ENCODE measurements at places on chromosomes 1 and 21.

- peaks cover 27% of the 10 kb centered on the region for H3K36me3 ChIP-seq
- no peaks in the 10 kb centered on the region for H3K27me3 ChIP-seq
- DNase-seq, result peak; percentile 74
- H3K4me3 ChIP-seq, result no peak overlapping the region
Observed at GRCh38 chr21:29005696-29006095, 13.0 kb upstream of the LTN1 start.

DNA sequence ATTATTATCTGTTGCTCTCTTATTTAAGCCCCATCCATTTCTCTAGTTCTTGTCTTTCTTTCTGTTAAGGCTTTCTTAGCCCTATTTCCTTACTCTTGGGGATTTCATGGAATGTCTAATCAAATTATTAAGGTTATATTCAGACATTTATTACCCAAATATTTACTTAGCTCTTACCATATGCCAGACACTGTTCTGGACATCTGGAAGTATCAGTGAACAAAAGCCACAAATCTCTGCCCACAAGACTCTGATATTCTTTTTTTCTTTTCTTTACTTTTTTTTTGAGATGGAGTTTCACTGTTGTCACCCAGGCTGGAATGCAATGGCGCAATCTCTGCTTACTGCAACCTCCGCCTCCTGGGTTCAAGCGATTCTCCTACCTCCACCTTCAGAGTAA lies 74.3 kb upstream of the NBL1 start:
- H3K4me3 ChIP-seq, result no peak overlapping the region
- H3K27me3 ChIP-seq, result no peaks in the 10 kb centered on the region
- H3K27ac ChIP-seq, result no peak overlapping the region
- DNase-seq, result no peak
- H3K36me3 ChIP-seq, result no peaks in the 10 kb centered on the region

- no peak overlapping the region for H3K4me3 ChIP-seq
- peaks cover 5% of the 10 kb centered on the region for H3K4me1 ChIP-seq
- no peak overlapping the region for H3K27ac ChIP-seq
- no peak for DNase-seq
- H3K27me3 ChIP-seq, result peaks cover 68% of the 10 kb centered on the region
Observed at GRCh38 chr1:34918977-34919561, 10.4 kb downstream of the DLGAP3 start.

GRCh38 chr1:156970017-156970416 lies 49.6 kb downstream of the LRRC71 start:
- H3K4me3 ChIP-seq, result no peak overlapping the region
- DNase-seq, result no peak
- H3K4me1 ChIP-seq, result no peaks in the 10 kb centered on the region
- no peaks in the 10 kb centered on the region for H3K27me3 ChIP-seq

- DNase-seq, result no peak
- H3K27me3 ChIP-seq, result no peaks in the 10 kb centered on the region
- no peak overlapping the region for H3K4me3 ChIP-seq
Observed at GRCh38 chr1:78113156-78113916, 67.6 kb downstream of the GIPC2 start.

DNA sequence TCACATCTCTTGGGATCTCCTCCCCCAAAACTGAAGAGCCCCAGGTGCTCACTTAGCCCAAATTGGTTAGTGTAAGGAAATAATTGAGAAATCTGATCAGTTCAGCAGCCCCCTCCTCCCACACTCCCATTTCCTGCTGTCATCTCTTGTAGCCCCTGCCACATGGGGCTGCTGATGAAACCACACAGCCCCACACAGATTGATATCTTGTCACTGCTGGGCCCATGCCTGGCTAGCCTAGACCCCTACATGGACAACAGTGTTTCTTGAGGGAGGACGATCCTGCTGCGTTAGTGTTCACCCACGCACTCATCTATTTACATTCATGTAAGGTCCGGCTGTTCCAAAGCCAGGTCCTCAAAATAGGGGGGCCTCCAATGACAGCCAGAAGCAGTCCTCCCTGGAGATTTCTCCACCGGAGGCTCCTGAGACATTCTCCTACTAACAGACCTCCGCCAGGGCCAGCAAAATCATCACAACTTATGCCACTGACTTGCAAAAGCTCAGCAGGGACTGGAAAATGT lies 23.9 kb upstream of the RXRG start:
- H3K36me3 ChIP-seq, result no peaks in the 10 kb centered on the region
- H3K4me1 ChIP-seq, result no peaks in the 10 kb centered on the region
- no peak overlapping the region for H3K4me3 ChIP-seq
- H3K27me3 ChIP-seq, result no peaks in the 10 kb centered on the region

DNA sequence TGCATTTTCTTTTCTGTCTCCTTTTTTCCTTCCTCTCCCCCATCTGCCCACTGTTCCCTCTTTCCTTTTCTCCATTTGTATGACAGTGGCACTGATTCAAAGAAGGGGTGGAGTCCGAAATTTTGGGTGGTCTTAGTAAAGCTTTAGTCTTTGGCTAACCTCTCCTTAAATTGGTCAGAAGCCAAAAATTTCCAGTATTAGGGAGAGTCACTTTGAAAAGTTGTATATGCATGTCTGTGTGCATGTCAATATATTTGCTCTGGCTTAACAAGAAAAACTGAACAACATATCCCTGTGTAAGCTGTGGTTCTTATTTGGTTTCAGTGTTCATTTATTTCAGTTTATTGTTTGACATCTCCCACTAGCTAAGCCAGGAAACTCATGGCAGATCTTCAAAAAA lies 314.8 kb upstream of the CXADR start:
- H3K4me3 ChIP-seq, result no peak overlapping the region
- H3K27me3 ChIP-seq, result no peaks in the 10 kb centered on the region
- H3K36me3 ChIP-seq, result no peaks in the 10 kb centered on the region
- no peak for DNase-seq

GRCh38 chr21:40041446-40041845 lies 174.2 kb downstream of the PCP4 start:
- no peak overlapping the region for H3K4me3 ChIP-seq
- no peak for DNase-seq
- no peaks in the 10 kb centered on the region for H3K27me3 ChIP-seq
- H3K27ac ChIP-seq, result no peak overlapping the region

DNA sequence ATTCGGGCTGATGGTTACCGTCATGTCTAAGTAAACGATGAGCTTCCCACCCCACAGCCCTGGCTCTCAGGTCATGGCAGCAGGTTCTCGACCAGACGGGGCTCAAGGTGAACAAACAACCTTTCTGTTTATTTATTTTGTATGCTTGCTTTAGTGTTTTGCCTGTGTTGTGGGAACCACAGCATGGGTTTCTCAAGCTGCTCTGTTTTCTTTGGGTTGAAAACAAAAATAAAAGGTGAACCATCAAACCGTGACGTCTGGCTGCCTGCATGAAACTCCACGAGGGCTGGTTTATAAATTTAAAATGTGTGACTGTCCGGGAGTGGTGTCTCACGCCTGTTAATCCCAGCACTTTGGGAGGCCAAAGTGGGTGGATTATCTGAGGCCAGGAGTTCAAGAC lies 28.0 kb downstream of the TMEM51 start:
- no peak overlapping the region for H3K27ac ChIP-seq
- H3K36me3 ChIP-seq, result no peaks in the 10 kb centered on the region
- H3K4me1 ChIP-seq, result peaks cover 27% of the 10 kb centered on the region
- H3K27me3 ChIP-seq, result no peaks in the 10 kb centered on the region
- DNase-seq, result no peak

DNA sequence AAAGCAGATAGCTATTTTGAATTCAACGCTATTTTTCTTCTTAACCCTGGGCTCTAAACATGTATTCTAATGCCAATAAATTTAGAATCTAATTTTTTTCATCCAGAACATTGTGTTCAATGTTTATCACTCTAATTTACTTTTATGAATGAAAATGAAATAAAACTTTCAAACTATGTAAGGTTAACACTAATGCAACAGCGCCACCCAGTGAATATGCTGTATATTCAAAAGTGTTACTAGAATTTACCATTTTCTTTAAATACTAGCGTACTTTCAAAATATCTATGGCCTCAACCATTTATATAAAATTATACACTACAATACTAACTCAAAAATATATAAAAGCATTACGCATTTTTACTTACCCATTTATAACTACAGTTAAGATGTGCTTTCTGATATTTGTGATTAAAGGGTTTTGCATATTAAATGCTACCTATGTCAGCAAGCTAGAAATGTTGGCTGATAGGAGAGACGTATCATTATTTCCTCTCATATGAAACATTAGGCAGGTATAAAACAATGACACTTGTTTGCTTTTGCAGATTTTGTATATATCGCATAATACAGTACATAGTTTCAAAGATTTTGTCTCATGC lies 5.9 kb upstream of the NUF2 start:
- H3K4me3 ChIP-seq, result no peak overlapping the region
- no peak overlapping the region for H3K27ac ChIP-seq
- peaks cover 17% of the 10 kb centered on the region for H3K36me3 ChIP-seq

DNA sequence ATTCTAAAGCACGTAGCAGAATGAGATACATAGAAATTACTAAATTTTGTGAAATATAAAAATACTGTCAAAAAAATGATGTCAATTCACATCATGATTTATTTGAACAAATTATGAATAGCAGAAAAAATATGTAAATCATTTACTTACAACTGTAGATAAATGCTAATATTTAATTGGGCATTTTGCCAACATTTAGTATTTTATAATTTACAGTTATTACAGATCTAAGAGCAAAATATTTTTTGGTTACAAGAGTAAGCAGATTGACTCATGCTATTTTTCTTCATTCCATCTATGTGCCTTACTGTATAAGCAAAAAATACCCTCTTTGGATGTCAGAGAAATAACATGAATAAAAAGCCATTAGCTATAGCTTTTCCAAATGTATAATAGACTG lies 282.3 kb upstream of the RGS18 start:
- H3K4me1 ChIP-seq, result no peaks in the 10 kb centered on the region
- H3K27me3 ChIP-seq, result no peaks in the 10 kb centered on the region
- DNase-seq, result no peak
- no peak overlapping the region for H3K4me3 ChIP-seq
- H3K36me3 ChIP-seq, result no peaks in the 10 kb centered on the region

GRCh38 chr1:199174336-199174735 lies 535.5 kb downstream of the PTPRC start:
- H3K27me3 ChIP-seq, result no peaks in the 10 kb centered on the region
- no peak overlapping the region for H3K27ac ChIP-seq
- H3K4me1 ChIP-seq, result no peaks in the 10 kb centered on the region
- no peak for DNase-seq
- no peak overlapping the region for H3K4me3 ChIP-seq

DNA sequence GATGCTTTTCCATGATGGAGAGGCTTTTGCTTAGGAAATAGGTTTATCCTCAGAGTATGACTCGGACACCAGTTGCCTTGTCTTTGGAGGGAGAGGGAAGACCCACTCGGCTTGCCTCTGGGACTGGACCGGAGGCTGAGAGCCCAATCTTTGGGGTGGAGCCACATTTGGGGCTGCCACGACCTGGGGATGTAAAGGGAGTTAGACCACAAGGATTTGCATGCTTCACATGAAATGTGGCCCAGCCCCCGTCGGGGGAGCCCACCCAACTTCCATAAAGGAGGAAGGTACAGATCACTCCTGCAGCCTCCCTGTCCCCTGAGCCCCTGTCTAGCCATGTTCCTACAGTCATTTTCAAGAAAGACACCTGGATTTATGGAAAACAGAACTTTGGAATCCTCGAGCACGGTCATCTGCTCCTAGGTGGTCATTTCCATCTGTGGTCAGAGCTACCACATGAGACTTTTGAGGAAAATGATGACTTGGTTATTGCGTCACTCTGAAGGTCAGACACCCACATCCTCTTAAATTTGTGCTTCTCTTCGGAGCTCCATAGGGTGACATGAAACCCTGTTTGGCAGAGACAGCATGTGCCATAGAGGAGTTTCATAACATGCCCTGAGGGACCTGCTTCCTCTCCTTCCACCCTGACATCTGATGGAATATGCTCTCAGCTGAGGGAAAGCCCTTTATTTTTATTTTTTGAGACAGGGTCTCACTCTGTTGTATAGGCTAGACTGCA lies 99.4 kb upstream of the SLC45A1 start:
- no peaks in the 10 kb centered on the region for H3K27me3 ChIP-seq
- no peak overlapping the region for H3K27ac ChIP-seq
- H3K4me3 ChIP-seq, result no peak overlapping the region

DNA sequence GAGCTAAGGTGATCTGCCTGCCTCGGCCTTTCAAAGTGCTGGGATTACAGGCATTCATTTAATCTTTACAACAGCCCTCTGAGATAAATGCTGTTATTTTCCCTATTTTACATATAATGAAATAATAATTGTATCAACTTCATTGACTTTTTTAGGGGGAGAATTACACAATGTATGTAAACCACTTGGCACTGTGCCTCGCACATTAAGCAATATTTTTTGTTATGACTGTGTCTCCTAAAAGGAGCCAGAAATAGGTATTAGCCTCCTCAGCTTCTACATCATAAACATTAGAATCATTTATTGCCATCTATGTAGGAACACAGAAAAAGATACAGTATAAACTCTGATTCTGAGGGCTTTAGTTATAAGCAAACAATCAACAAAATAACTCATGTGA lies 1.1 kb upstream of the DNAJC28 start:
- no peak overlapping the region for H3K27ac ChIP-seq
- H3K4me3 ChIP-seq, result no peak overlapping the region
- peaks cover 4% of the 10 kb centered on the region for H3K4me1 ChIP-seq

DNA sequence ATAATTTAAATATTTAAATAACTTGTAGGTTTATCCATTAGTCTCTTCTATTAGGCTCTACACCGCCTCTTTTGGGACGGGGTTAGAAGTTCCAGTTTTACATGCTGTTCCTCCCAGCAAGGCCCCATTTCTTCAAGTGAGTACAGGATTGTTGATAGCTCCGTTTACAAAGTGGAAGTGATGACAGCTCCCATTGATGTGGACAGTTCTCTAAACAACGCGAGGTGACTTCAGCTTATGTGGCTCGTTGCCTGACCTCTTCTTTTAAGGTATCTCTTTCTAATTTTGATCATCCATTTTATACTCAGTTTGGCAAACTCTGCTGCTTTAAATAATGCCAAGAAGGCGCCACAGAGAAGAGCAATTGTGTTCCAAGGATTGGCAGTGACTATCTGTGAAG lies 49.7 kb downstream of the PACC1 start:
- H3K27me3 ChIP-seq, result no peaks in the 10 kb centered on the region
- H3K4me3 ChIP-seq, result no peak overlapping the region
- peaks cover 30% of the 10 kb centered on the region for H3K4me1 ChIP-seq
- H3K27ac ChIP-seq, result peak overlapping the region; percentile 62
- peaks cover 9% of the 10 kb centered on the region for H3K36me3 ChIP-seq

- peak overlapping the region; percentile 85 for H3K27ac ChIP-seq
- peaks cover 80% of the 10 kb centered on the region for H3K4me1 ChIP-seq
- H3K4me3 ChIP-seq, result peak overlapping the region; percentile 40
- H3K36me3 ChIP-seq, result no peaks in the 10 kb centered on the region
Observed at GRCh38 chr1:39268112-39268581, 63.7 kb downstream of the MACF1 start.

DNA sequence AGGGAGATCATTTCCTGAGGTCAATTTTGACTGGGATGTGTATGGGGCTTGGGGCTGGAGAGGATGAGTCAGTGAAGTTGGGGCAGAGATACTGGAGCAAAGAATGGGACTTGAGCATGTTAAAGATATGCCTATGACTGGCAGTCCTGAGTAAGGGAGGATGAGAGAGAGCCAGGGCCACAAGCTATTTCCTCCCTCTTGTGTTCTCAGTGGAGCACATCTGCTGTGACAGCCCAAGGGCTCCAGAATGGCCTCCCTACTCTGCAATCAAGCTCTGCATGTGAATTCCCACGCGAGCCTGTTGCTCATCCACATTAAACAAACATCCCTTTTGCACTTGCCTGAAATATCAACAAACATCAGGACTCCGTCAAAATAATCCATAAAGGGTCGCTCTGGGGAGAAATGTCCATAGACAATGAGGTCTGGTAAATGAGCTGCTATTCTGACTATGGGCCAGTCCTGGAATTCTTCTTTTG lies 9.2 kb downstream of the ADCY10 start:
- H3K4me1 ChIP-seq, result no peaks in the 10 kb centered on the region
- H3K27me3 ChIP-seq, result no peaks in the 10 kb centered on the region
- DNase-seq, result no peak
- no peak overlapping the region for H3K4me3 ChIP-seq
- H3K36me3 ChIP-seq, result no peaks in the 10 kb centered on the region
- H3K27ac ChIP-seq, result no peak overlapping the region
